ENCODE measurements at places on chromosomes 5 and 9. TPM values are rescaled to one million over a fixed set of nuclear protein-coding genes. Genes with fewer than 3 reads are reported as not detected.
A peak's percentile ranks its signal among the peaks of the same experiment; 100 is the strongest.

GRCh38 chr5:131977212-131977604, 31.7 kb upstream of the MEIKIN start:
- no peak for DNase-seq

- no peak for DNase-seq
These were observed 68.0 kb downstream of the HINT1 start for GRCh38 chr5:131096774-131097710.

DNA sequence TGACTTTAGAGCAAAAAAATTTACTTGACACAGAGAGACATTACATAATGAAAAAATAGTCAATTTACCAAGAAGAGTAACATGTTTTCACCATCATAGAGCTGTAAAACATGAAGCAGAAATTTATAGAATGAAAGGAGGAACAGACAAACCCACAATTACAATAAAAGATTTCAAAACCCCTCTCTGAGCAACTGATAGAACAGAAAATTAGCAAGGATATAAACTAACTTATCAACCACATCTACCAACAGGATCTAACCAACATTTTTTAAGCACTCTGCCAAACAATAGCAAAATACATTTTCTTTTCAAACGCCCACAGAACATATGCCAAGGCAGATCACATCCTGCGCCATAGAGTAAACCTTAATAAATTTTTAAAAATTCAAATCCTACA, 17.9 kb downstream of the SLCO4C1 start:
- no peak for DNase-seq

The NRARP gene
- total RNA-seq = 6.5 TPM

GRCh38 chr5:157484768-157485167, 24.8 kb downstream of the NIPAL4 start:
- peak; percentile 58 for DNase-seq

DNA sequence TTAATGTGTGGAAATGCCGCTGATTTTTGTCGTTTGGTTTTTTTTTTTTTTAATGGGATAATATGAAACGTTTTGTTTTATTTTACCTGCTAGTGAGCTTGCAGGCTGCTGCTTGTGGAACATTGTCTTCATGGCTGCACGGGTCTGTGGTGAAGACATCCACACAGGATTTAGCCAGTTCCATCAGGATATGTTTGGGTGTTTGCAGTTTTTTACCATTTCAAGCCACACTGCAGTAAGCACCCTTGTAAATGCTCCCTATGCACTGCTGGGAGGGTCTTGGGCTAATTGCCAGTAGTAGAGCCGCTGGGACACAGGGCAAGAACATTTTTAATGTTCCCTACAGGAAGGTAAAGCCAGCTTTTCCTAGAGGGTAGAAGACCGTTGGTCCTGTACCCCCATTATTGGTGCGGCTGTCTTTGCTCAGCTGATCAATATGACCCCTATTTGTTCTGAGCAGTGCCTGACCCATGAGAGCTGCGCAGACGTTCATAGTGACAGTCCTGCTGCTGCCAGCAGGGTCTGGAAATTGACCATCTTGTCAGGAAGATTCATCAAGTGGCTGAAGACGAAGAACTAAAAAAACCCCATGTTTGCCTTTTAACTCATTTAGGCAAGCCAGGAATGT, 20.5 kb upstream of the EEIG1 start:
- DNase-seq = no peak

The ROR2 gene
- 3.8 TPM for total RNA-seq

DNA sequence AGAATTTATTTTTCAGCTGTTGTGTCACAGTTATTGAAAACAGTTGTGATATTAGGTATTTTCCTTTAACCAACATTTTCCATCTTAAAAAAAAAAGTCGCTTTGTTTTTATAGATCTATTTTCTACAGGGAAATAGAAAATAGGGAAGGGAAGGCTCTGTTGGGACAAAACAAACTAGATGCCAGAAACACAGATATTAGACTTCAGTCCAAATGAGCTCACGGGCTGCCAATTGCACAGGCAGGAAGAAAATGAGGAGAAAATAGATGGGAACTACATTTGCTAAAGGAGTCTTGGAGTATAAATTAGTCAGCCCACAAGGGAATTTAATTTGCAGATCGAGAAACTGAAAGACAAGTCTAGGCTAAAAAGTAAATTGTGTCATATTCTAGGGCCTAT, 21.4 kb upstream of the ISOC1 start:
- DNase-seq = no peak

GRCh38 chr5:143118222-143118621, 285.3 kb downstream of the NR3C1 start:
- peak; percentile 61 for DNase-seq

The PTGS1 gene
- 14.9 TPM for total RNA-seq

DNA sequence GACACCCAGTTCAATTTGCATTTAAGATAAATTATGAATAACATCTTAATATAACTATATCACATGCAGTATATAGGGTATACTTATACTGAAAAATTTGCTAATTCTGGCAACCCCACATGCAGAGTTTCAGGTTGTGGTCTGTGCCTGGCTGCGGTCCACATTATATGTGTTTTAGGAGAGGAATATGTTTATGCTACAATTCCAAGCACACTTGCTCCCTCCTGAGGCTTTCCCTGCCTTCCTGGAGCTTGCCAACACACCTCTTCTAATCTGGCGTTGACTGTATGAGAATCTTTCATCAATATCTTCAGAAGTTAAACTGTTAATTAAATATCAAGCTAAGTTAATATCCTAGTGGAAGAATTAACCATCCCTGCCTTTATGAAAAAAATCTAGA, 45.2 kb downstream of the SEMA5A start:
- DNase-seq = no peak

GRCh38 chr5:98504505-98504904, 269.0 kb upstream of the RGMB start:
- DNase-seq = no peak

DNA sequence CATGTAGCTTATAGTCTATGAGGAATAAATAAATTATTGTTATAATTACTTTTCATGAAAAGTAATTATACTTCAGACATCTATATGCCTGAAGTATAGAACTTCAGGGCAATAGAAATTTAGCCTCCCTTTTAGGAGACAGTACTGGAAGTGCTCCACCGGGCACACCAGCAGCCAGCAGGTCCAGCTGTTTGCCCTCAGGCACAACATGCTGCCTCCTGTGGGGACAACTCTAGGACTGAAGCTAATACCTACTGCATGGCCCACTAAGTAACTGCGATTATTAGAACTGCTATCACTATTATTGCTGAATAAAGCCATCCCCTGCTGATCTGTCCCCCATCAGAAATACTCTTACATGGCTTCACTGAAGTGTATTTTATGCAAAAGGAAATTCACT, 329.6 kb downstream of the MED10 start:
- no peak for DNase-seq

DNA sequence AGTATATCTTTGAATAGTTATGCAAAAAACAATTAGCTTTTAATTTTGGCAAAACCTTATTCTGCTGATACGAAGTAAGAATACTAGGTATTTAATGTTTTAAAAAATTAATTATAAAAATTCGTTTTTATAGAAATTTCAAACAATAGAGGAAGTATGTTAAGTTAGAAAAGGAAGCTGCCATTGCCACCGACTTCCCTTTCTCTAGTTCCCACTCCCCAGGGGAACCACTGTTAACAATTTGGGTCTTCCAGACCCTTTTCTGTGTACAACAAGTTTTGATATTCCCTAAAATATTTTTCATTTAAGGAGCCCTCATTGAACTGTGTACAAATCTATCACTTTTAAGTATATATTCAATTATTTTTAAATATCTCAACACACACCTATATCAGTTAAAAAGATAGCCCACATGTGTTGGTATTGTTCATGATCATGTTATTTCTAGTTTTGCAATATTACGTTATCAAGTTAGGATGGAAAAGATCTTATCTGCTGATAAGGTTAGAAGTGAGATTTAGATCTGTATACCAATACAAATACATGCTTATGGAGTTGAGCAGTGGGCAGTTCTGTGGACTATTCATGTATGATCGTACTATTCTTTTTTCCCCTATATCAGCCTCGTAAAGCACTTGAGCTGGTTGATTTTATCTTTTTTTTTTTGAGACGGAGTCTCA, 25.9 kb downstream of the NDFIP1 start:
- no peak for DNase-seq

DNA sequence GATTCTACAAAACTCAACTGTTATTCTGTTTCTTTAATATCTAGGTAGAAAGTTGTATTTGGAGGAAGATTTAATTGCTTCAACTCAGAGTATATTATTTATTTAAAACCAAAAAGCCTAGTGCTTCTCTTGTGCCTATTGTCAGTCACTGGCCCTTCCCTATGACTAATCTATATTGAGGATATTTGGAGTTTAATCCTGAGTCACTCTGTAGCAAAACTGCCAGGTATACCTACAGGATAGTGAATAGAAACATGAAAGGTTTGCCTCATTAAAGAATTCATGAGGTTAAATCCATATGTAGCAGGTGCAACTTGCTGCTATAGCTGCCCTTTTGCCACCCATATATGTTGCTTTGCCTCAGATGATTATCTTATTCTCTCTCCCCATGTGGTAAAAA, 15.1 kb downstream of the PLK2 start:
- DNase-seq = no peak

- no peak for DNase-seq
These were observed 380.1 kb downstream of the IRX2 start for GRCh38 chr5:2371419-2371710.

The AGXT2 gene
- total RNA-seq = not detected

GRCh38 chr5:31754358-31754704, 115.4 kb downstream of the PDZD2 start:
- no peak for DNase-seq

GRCh38 chr9:120904978-120905301, 21.7 kb downstream of the TRAF1 start:
- no peak for DNase-seq

GRCh38 chr5:55712023-55712859, at the start of gene SLC38A9:
SLC38A9 (minus strand) TSS chr5:55712324; CDS start chr5:55697958, 14,366 bp downstream.
- DNase-seq = peak; percentile 98

- DNase-seq = peak; percentile 87
These were observed 654 bp downstream of the PURA start for GRCh38 chr5:140114341-140115185.

- no peak for DNase-seq
These were observed 84.4 kb upstream of the STARD4 start for GRCh38 chr5:111596705-111597104.

DNA sequence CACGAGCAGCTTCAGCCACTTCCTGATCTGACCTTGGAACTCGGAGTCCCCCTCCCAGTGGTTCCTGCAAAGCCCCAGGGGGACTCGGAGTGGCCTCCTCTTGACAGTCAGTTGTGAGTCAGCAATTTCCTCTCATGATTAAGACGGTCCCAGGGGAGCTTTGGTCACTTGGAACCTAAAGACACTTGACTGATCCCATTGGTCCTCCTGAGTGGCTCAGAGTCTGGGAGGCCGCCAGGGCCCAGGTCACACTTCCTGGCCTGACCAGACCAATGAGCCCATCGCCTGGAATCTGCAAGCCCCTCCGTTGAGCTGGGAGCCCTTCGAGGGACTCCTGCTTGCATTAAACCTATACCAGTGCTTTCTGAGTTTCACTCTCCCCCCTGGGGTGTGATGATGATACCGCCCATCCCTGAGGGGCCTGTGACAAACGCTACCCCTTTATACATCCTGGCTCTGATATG, 29.1 kb downstream of the TSPAN17 start:
- DNase-seq = no peak

- DNase-seq = no peak
These were observed 27.9 kb downstream of the CCT5 start for GRCh38 chr5:10277773-10278630.

The OBP2A gene
- total RNA-seq = not detected

The SLC6A18 gene
- total RNA-seq = not detected

DNA sequence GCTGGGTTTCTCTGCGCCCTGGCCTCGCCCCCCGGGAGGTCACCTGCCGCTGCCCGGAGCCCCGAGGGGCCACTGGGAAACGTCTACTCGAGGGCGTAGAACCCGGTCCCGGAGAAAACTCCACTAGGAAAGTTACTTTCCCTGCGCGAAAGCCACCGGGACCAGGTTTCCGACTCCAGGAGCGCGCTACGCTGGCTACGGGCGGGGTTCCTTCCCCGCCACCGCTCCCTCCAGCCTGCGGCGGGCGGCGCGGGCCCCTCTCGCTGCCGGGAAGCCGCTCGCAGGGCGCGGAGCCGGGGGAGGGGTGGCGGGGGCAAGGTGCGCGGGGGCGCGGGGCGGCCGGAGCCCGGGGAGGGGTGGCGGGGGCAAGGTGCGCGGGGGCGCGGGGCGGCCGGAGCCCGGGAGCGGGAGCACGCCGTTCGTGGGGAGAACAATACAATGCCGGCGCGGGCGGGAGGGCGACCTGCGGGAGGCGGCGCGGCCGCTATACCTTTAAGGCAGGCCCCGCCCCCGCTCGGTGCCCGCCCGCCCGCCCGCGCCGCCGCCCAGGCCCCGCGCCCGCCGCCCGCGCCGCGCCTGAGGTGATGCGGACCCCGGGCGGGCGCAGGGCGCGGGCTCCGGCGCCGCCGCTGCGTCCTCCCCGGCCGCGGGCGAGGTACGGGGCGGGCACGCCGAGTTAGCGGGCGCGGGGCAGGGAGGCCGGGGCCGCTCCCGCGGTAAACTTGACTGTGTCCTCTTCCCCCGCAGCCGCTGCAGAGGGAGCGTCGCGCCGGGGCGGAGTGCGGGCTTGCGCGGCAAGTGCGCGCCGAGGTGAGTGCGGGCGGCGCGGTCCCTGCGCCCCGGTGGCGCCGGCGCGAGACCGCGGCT, 278.1 kb downstream of the AOPEP start:
- DNase-seq = peak; percentile 78

The CNTNAP3 gene
- total RNA-seq = 7.4 TPM

The SLIT3 gene
- 48.6 TPM for total RNA-seq

The EPB41L4B gene
- total RNA-seq = 12.1 TPM

The F2RL2 gene
- total RNA-seq = not detected
